ENCODE measurements at places on chromosomes 7 and 10. TPM values are rescaled to one million over a fixed set of nuclear protein-coding genes. Genes with fewer than 3 reads are reported as not detected.

GRCh38 chr7:4226524-4226882 is 455.6 kb upstream of the FOXK1 start:
- H3K27me3 ChIP-seq = no peaks in the 10 kb centered on the region
- H3K4me1 ChIP-seq = no peaks in the 10 kb centered on the region
- DNase-seq = no peak
- H3K36me3 ChIP-seq = no peaks in the 10 kb centered on the region

GRCh38 chr10:103479135-103479534 is at the start of gene CALHM3:
Gene CALHM3, minus strand, starts transcription at chr10:103479240. Its CDS starts 208 bp downstream, at chr10:103479032.
- H3K4me1 ChIP-seq = no peaks in the 10 kb centered on the region
- H3K36me3 ChIP-seq = no peaks in the 10 kb centered on the region

MNX1 gene
- total RNA-seq = 0.67 TPM

ERCC6 gene
- 59.9 TPM for total RNA-seq

- no peak for DNase-seq
- no peaks in the 10 kb centered on the region for H3K36me3 ChIP-seq
- H3K27ac ChIP-seq = no peak overlapping the region
- H3K27me3 ChIP-seq = no peaks in the 10 kb centered on the region
Measured at GRCh38 chr10:34092891-34093290, 722.2 kb downstream of the PARD3 start.

DNA sequence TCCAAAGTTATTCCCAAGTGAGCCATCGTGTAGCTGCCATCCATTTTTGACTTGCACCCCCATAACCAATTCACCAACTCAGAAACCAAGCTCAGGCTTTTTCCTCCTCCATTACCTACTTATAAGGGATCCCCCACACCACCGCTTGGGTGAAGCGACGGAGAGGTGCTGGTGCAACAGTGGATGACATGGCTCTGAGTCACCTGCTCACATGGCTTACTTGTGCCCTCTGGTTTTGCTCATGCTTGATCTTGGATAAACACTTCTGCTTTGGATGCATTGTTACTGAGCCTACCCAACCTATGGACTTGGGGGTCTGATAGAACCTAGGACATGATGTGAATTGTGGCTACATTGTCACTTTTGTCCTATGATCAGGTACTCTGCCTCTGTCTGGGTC is 12.0 kb upstream of the AKR1B1 start:
- H3K27me3 ChIP-seq = peaks cover 2% of the 10 kb centered on the region
- H3K4me3 ChIP-seq = no peak overlapping the region
- H3K36me3 ChIP-seq = no peaks in the 10 kb centered on the region
- H3K4me1 ChIP-seq = no peaks in the 10 kb centered on the region
- DNase-seq = no peak

All from CD4-positive, CD25-positive, alpha-beta regulatory T cell (primary cell).